ENCODE measurements at places on chromosomes 16 and 17.

- no peak for DNase-seq
These were observed 322.4 kb upstream of the N4BP1 start for GRCh38 chr16:48932216-48932855.

GRCh38 chr17:44775838-44776621 is 17.2 kb downstream of the ADAM11 start:
- no peak for DNase-seq

DNA sequence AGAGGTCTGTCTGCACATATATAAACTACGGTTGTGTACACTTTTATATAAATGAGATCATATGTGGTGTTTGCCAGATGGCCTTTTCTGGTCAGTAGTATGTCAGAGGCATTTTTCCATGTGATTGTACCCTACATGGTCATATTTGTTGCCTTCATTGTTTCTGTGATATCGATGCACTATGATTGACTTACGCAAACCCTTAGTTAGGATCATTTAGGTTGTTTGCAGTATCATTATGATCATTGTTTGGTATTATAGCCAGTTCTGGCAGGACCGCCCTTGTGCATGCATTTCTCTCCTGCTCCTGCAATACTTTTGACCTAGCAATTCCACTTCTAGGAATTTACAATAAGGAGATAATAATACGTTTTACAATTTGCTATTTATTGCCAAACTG is 169.1 kb downstream of the MSI2 start:
- no peak for DNase-seq

DNA sequence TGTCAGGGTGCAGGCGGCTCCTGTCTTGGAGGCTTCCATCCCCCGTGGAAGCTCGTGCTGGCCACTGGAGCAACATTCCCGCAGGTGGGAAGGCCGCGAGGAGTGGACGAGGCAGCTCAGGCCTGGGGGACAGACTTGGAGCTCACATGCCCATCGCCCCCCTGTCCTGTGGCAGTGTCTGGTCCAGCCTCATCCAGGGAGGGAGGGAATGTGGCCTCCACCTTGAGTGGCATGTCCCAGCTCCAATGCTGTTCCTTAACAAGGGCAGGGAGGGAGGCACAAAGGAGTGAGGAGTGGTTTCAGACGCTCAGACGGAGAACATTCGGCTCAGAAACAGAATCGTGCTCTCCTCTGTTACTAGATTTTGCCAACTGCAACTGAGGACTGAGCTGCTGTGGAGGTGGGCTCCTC is 159.4 kb upstream of the CHMP6 start:
- peak; percentile 82 for DNase-seq

DNA sequence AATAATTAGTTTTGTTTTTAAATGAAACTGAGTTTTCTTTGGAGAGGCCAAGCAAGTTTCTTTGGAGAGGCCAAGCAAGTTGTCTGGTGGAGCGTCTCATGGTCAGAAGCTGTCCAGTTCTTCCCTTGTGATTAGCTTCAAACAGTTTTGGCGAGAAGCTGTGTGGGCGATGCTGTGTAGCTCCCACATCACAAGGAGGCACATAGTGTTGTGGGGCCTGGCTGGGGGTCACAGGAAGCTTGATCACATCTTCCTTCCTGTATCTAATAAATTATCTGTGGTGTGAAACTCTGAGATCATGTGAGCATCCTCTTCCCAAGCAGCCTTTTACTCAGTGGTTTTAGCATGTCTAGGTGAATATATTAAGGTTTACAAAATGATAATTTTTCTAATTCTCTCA is 33.9 kb downstream of the SPECC1 start:
- DNase-seq: no peak

DNA sequence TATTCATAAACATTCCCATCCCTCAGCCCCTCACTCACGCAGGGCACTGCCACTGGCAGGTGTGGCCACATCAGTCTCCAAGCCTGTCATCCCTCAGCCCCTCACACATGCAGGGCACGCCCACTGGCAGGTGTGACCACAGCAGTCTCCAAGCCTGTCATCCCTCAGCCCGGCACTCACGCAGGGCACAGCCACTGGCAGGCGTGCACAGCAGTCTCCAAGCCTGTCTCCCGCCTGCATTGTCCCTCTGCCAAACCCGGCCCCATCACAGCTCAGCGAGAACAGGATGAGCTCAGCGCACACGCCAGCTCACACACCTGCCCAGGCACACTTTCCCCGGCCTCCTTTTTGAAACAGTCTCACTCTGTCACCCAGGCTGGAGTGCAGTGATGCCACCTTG is 11.4 kb upstream of the KREMEN2 start:
- DNase-seq: no peak

DNA sequence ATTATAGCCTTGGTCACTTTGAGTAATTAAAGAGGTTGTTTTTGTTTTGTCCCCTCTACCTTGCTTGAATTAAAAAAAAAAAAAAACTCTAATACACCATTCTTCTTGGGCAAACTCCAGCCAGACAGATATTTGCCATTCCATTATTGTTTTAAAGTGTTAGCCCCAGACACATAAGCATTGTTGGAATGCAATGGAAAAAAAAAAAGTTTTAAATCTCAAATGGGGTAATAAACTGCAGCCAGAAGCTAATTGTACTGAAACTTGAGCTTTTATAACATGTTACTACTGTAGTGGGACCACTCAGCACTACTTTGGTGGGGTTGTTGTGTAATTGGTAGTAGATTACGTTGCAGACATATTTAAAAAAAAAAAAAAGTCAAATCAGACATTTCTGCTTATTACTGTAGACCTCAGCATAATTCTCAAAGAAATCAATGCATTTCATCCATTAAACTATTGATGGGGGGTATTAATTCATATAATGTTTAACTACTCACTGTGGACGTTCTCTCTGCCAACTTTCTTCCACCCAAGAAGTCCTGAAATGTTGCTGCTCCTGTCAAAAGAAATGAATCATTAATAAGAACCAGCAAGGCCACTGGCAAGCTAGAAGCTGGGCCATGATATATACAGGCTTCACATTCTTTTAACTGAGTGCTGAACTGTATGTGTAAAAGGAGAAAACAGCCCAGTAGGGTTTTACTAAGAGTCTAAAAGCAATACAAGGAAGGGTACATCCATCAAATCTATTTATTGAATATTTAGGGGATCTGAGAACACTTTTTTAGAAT is 626.6 kb upstream of the SOX9 start:
- peak; percentile 19 for DNase-seq

- DNase-seq: no peak
These were observed 3.1 kb downstream of the TPPP3 start for GRCh38 chr16:67389911-67390815.

GRCh38 chr16:69150146-69150865 is 17.9 kb downstream of the UTP4 start:
- peak; percentile 80 for DNase-seq

DNA sequence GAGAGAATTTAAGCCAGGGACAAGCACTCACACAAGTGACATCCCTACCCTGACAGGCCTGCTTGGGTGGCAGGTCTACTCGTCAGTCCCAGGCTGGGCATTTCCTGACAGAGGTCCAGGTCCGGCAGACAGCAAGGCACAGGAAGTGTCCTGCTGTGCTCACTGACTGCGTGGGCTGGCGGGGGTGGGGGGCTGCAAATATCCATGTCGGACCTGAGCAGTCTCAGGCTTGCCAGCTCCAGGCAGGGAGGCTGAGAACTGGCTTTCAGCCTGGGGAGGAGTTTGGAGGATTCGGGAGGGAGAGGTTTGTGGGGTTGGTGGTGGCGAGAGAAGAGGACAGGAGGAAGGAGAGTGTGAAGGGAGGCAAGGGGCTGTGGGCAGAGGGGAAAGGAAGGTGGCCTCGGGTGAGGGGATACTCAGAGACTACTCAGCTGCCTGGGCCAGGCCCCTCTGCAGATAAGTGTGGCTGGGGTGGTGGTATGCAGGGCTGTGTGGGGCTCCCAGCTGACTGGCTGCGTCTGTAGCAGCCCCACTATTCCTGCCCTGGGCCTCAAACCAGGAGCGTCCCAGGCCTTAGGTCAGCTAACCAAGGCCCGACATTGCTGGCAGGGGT is 7.8 kb downstream of the HIC1 start:
- peak; percentile 62 for DNase-seq

DNA sequence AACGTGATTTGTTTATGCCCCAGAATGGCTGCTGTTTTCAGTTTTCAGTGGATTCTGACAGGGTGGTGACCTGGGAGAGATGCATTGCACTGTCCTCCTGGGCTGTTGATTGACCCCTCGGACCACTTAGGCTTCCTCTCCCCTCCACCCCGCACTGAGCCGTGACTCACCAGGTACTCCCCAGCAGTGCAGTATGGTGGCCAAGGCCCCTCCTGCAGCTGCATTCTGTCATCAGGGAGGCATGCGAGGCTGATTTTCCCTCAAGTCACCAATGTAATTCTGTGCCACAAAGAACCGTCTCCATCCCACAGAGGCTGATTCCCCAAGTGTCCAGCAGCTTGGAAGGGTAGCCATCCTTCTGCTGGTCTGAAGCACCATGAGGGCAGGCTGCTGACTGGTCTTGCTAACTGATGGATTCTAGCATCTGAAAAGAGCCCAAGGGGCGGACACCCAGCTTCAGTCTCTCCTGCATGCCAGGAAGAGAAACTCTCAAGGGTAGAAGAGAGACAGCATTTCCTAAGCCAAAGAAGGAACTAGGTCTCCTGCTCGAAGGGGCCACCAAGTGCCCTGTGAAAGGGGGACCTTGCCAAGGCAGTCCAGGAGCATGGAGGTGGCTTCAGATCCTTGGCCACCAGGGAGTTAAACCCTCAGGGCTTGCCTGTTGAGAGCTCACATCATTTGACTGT is 148.1 kb downstream of the SOCS1 start:
- peak; percentile 74 for DNase-seq

DNA sequence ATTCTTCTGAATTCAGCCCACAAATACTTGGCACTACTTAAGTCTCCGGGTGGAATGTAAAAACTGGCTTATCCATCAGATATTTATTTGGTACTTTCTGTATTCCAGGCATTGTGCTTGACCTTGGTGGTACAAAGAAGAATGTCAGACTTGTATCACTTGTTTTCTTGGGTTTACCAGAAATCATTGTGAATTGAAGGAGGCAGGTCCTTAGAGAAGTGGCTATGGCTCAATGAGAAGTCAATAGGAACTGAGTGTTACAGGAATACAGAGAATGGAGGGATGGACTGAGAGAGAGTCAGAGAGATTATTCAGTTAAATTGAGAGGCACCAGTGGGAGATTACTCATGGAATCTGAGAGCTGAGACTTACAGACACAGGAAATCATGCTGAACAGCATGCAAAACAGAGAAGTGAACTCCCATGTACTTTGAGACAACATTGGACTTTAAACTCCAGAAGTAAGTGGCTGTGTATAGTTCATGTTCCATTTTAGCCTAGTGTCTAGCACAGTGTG is 704.1 kb downstream of the CDH11 start:
- DNase-seq: no peak

GRCh38 chr17:70295731-70296130 is 126.4 kb downstream of the KCNJ2 start:
- DNase-seq: no peak

GRCh38 chr16:85395207-85395912 is 217.8 kb upstream of the GSE1 start:
- peak; percentile 99 for DNase-seq

Measured in A172 (cell line).